ENCODE measurements at places on chromosomes 1 and 21.
A peak's percentile ranks its signal among the peaks of the same experiment; 100 is the strongest.

DNA sequence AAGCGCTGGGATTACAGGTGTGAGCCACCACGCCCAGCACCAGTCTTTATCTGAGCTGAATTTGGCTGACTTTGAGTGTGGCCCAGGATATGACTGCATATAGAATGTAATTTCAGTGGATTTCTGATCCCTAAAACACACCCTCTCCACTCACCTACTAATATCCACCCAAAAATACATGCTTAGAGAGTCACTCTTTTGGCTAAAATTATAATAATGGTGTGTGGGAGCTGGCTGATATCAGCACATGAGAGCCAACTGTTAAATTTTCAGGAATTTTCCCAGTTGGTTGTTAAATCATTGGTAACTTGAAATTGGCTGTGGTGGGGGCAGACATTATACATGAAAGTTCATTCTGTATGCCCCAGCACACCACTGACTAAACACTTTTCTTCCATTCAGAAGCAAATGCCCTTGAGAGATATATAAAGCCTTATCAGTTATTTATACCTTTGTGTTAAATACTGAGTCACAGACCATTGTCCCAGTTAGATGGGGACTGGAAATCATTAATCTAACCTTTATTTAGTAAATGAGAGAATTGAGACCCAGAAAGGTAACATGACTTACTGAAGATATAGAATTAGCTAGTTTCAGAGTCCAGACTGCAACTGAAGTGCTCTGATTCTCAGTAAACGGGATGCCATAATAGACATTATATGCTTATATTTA is 9.9 kb upstream of the CD247 start:
- no peak for DNase-seq

GRCh38 chr21:45990049-45990711 is 8.6 kb downstream of the COL6A1 start:
- no peak for DNase-seq

- no peak for DNase-seq
Observed at GRCh38 chr1:43760745-43761317, 53.5 kb downstream of the ST3GAL3 start.

DNA sequence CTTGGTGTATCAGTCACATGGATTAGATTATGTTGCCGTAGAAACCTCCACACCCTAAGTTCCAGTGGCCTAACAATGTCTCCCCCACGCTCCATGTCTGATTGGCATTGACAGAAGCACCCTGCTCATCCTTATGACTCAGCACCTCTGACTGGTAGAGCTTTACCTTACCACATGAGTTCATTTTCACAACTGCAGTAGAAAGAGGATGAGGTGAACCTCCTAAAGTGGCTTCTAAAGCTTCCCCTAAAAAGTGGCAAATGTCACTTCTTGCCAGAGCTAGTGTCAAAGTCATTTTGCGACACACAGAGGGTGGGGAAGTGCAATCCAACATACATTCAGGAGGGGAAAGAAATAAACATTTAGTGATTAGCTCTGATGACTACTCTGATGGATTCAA is 30.6 kb upstream of the LYPD8 start:
- DNase-seq: no peak

GRCh38 chr1:183590244-183591191 is at the start of gene NCF2:
NCF2 (minus strand) TSS chr1:183590459; CDS start chr1:183590329, 130 bp downstream.
- DNase-seq: no peak

DNA sequence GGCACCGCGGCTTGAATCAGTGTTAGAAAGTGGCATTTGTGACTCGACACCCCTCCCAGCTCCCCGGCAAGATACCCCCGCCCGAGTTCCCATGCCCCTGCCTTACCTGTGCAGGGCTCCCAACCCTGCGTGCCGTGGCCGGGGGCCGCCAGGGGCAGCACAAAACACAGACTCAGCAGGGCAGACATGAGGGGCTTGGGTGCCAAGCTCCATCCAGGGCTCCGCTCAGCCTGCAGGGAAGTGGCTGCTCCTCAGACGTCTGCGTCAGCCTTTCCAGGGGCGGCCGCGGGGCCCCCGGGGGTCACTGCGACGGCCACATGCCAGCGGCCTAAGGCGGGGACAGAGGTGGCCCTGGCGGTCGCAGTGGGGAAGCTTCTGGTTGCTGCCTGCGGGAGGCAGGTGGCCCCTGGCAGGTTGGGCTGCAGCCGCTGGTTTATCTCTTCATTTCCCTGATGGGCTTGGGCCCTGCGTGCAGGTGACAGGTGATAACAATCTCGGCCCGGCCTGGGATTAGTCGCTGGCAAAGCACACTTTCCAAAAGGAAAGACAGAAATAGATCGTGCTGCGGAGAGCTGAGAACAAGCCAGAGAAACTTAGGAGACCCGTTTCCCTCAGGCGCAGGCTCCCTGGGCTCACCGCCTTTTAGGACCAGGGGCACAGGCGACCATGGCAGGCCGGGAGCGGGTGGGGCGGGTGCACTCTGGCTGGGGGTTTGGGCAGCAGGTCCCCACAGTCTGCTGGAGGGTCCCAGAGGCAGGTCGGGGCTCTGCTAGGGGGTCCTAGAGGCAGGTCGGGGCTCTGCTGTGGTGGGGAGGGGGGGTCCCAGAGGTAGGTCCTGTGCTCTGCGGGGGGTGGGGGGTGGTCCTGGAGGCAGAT is at the start of gene TSPEAR:
Gene TSPEAR, minus strand, starts transcription at position 246 of the 876 bp plus-strand sequence. Its CDS starts 58 bp downstream, at position 188.
- DNase-seq: no peak

DNA sequence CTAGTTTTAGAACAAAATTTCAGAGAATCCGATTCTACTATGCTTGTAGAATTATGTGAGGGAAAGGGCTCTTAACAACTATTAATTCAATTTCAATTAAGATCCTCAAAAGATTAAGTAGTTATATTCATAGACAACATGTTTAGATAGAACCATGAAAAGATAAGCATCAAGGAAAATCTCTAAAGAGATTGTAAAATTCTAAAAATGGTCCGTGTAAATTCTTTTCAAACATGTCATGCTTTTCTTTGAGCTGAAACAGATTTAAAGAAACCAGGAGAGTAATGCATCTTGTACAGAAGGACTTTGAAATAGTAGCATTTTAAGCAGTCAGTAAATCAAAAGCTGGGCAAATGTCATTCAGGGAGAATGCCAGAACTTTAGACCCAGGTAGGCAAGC is 1080.6 kb upstream of the B3GALT2 start:
- DNase-seq: no peak

- DNase-seq: no peak
Observed at GRCh38 chr1:29460041-29460610, 223.8 kb downstream of the PTPRU start.

DNA sequence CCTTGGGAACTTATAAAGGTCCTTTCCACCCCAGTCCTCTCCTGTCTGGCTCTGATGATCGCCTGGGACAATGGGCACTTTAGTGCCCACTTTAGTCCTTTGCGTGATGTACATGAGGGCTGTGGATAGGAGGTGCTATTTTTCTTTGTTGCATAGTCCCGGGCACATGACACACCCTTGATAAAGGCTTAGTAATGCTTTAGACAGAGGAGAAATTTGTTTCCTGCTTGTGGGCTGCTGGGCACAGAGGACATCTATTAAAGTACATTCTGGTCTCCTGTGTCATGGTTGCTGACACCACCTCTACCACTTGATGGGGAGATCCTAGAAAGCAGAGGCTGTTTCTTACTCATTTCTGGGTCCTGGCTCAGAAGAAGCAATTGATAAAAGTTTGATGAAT is 5.4 kb upstream of the KNCN start:
- no peak for DNase-seq

DNA sequence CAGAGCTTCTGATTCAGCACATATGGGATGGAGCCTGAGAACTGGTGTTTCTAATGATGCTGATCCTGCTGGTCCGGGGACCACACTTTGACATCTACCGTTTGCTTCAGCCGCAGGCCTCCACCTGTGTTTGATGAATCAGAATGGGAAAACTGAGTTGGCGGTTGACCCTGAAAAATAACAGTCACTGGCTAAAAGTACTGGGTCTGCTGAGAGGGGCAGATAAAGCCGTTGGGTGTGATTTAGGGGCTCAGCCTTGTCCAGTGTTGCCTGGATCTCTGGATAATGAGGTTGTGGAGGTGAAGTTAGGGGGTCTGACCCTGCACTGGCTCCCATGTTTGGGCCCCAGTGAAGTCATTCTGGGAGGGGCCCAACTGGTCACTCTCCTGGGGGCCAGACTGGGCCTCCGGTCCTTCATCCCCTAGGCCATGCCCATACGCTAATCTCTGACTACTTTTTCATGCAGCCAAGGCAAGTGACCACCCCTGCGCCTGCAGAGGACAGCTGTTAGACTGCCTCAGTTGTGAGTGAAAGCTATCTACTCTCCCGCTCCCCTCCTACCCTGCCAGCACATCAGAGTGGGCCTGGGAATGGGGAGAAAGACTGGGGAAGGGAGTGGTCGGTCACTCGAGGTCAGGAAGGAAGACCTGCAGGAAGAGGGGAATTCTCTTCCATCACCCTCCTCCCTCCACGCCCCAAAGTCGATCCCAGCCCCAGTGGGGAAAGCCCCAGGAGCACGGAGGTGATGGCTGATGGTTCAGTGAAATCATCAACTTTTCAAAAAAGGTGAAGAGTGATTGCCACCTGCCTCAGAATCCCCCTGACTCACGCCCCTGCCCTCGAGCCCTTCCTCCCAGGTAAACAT is 27.7 kb downstream of the VASH2 start:
- DNase-seq: no peak

- peak; percentile 19 for DNase-seq
Observed at GRCh38 chr1:92882819-92883218, 51.0 kb downstream of the RPL5 start.

Data from stimulated activated CD8-positive, alpha-beta memory T cell treated with anti-CD3 and anti-CD28 coated beads, Interleukin-2, amount 100 ng/mL, for 1 hour (primary cell).